GDM1 (cell line): ENCODE measurements at places on chromosomes 16 and 17.

DNA sequence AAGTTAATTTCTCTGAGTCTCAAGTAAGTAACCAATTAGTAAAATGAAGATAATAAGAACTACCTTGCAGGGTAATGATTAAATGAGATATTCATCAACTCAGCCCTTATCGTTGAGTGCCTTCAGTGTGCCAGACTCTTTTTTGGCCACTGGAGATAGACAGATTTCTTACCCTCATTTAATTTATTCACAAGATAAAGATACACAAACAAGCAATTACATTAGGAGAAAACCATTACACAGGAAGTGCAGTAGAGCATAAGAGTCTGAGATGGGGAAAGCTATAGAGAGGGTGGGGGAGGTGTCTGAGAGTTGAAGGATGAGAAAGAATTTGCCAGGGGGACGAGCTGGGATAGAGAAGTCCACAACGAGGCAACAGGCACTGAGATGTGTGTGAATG, 72.5 kb upstream of the BCAR1 start:
- no peak for DNase-seq

DNA sequence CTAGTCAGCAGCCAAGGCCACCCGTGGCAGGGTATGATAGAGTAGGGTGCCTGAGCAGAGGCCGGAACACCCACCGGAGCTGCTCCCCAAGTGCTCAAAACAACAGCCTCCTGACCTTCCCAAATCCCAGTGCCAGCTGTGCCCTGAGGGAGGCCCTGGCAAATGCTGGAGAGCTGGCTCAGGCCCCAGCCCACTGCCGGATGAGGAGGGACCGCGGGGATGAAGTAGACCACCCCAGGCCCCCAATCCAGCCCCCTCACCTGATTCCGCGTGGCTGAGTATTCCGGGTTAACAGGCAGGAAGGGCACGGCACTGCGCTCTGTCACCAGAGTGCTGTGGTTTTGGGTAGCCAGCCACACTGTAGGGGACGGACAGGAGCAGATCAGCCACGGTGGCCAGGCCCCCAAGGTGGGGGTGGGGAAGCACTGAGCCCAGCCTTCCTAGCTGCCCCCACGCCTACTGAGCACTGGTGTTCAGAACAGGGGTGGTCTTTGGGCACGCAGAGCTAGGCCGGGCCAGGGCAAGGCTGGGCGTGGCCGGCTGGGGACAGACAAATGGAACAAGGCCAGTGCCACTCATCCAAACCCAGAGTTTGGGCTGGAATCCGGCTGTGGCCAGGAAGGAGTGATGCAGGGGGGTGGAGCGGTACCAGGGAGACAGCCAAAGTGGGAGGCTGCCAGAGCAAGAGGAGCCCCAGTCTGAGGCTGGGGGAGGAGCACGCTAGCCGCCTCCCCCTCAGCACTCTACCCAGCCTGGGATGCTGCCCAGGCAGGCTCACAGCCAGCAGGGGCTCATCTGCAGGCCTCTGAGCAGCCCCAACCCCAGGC, 9.1 kb downstream of the TP53I13 start:
- no peak for DNase-seq

DNA sequence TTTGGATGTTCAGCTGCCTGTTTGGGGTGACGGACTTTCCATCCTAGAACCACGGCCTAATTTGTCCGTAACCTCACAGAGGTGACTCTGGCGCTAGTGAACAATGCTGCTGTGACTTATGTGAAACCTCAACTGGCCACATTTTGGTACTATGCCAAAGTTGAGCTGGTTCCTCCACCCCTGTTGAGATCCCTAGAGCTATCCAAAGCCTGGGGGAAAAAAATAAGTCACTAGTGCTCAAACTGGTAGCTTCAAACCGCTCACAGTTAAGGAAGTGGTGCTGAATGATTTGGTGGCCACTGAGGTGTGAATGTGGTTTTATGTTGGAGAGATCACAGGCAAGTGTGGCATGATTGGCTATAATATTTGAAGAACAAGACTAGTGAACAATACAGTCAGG, 11.3 kb upstream of the TUBG2 start:
- DNase-seq = no peak

GRCh38 chr17:57984261-57984890, 3.7 kb downstream of the VEZF1 start:
- DNase-seq = no peak

DNA sequence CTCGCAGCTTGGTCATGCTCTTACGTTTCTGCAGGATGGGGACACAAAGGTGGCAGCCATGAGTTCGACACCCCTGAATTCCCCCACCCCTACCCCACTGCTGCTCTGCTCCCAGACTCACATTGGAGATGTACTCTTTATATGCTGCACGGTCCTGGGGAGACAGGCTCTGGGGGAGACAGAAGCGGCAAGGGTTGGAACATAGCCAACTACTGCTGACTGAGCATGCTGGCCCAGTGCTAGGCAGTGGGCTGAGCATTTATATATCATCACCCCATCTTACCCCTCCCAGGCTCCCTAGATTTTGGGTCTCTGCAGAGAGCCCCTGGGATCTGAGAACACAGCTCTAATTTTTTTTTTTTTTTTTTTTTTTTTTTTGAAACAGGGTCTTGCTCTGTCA, 8.1 kb upstream of the ATXN7L3 start:
- no peak for DNase-seq

- DNase-seq = no peak
Measured at GRCh38 chr16:81711657-81712319, 67.3 kb upstream of the PLCG2 start.

DNA sequence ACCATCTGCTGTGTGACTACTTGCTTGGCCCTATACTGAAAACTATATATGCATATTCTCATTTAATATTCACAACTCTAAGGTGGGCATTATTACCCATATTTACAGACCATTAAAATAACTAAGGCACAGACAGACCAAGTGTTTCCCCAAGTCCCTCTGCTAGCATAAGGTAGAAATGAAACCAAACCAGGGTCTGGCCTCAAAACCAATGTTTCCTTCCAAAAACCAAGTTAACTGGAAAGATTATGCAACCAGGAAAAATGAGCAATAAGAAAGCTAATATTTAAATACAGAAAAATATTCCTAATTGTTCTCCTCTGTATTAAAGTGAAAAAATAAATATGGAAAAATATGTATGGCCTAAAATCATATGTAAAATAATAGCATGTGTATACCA, 50.1 kb downstream of the XPO6 start:
- DNase-seq = no peak

- no peak for DNase-seq
Measured at GRCh38 chr17:47731396-47731795, 1.6 kb upstream of the TBX21 start.

DNA sequence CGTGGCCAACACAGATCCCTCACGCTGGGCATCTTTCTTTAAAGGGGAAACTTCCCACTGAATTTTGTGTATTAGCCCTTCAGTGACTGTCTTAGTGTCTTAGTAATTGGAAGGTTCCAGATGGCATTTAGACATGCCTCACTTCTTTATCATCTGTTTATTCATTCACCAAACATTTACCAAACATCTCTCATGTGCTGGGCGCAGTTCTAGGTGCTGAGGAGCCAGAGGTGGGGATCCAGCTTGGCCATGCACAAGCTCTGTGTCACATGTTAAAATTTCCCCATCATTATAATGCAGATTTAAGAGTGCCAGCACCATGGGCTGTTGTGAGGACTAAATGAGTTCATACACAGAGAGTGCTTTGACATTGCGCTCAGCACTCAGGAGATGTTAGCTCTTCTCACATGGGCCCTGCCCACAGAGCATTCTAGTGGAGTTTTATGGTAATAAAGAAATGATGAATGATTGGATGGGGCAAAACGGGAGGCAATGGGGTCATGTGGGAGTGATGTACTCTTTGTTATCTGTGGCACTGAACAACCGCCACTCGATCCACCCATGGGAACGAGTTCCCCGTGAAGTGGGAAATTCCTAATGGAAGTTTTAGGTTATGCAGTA, 119.7 kb downstream of the SNX29 start:
- DNase-seq = no peak

DNA sequence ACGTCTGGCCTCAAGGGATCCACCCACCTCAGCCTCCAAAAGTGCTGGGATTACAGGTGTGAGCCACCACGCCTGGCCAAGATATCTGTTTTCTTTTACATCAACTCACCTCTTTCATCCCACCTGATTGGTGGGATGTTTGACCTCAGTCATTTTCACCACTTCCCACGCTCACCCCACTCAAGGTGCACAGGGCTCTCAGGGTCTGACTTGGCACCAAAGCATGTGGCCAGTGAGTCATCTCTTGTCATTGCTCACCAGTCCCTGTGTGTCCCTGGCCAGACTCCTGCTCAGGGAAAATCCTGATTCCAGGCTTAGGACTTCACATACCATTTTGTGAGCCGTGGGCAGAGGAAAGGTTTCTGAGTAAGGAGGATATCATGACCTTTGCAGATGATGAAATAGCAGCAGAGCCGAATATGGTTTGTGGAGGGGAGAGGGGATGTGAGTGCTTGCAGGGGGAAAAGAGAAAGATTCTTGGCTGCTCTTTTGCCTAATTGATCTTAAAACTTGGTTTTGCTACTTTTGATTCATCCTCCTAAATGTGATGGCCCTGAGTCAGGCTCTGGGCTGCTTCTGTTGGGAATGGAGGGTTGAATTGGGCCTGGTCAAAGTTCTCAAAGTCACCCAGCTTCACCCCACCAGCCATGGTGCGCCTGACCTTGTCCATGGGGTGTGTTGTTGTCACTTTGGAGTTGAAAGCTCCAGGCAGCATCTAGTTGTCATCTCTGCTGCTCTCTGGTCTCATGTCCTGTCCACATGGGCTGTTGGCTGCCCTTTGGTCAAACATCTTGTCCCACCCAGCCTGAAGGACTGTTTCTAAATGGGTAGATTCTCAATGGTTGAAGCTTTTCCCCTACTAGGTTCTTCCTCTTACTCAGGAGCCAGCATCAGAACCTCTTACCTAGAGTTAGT, 6.0 kb upstream of the KCNH6 start:
- DNase-seq = no peak

DNA sequence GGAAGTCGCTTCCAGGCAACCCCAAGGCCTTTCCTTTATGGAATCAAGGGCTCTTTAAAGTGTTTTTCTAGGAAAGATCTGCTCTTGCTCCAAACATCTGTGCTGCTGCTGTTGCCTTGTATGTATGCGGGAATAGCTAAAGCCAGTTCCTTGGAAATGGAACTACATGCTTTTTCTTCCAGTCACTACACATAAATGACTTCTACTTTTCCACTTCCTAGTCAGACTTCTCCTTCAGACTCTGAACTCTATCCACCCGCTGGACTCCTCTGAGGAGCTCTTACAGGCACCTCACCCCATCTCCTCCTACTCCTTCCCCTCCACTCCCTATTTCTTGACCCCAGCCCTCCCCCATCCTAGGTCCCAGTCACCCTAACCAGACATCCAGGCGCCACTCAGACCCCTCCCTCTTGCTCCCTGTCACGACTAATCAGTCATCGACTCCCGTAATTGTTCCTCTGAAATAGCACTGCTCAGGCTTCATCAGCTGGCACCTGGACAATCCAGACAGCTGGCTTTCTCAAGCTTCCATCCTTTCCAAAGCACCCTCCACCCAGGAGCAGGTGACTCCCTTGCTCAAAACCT, 15.0 kb upstream of the PEMT start:
- DNase-seq = no peak

- DNase-seq = peak; percentile 70
Measured at GRCh38 chr16:85381738-85382592, 231.2 kb upstream of the GSE1 start.

DNA sequence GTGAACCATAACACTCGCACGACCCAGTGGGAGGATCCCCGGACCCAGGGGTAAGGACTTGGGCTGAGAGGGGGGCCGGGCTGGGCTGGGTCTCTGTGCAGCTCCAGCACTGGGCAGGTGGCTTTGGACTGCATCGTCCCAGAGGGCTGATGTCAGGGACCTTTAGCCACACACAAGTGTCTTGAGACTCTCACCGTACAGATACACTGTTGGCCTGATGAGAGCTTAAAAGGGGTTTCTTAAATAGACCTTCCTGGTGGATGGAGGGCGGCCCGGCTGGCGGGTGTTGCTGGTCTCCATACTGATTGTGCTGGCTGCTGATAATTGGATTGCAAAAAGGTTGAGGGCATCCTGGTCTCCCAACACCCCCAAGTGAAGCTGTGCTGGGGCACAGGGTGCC, 21.7 kb upstream of the CLEC18A start:
- no peak for DNase-seq

- peak; percentile 39 for DNase-seq
Measured at GRCh38 chr17:63405741-63406261, 40.3 kb downstream of the CYB561 start.

- DNase-seq = no peak
Measured at GRCh38 chr17:39306509-39307212, 80.9 kb upstream of the STAC2 start.

- no peak for DNase-seq
Measured at GRCh38 chr17:75643643-75644017, 10.4 kb downstream of the SMIM5 start.
